ENCODE measurements at places on chromosomes 13 and 19.

DNA sequence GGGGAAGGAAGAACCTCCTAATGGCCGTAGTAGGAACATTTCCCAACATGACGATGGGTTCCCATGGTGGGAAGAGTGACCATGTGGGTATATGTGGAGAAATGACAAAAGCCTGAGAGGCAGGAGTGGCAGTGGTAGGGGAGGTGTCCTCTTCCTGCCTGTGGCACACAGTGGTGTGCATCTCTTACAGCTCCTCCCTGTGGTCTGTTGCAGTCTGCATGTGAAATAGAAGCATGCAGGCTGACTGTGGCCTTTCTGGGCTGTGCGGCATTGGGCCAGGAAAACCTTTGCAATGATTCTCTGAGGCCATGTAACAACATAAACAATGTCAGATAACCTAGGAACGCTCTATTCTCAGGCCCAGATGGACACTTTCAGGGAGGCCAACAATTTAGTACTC is 84.0 kb downstream of the LACC1 start:
- DNase-seq = no peak

DNA sequence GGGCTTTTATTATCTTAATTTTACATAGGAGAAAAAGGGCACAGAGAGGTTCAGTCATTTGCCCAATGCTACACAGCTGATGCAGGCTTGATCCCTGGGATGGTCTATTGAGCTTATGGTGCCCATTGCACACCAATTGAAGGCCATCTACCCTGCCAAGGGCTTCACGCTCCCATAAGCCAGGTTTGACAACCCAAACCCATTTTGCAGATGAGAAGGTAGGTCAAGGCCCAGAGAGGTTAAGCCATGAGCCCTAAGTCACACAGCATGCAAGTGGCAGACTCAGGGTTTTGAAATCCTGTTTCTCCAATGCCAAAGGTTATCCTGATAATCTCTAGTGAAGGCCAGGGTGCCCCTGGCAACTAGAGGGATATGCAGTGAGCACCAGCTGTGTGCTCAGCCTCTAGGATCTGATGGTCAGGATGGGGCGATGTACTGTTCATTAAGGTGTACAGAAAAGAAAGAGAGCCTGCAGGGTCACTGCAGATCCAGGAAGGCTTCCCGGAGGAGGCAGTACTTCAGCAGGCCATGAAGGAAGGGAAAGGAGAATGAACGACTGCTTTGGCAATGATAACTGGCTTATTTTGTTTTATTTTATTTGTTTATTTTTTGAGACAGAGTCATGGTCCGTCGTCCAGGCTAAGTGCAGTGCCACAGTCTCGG is 8.1 kb downstream of the CREB3L3 start:
- no peak for DNase-seq

DNA sequence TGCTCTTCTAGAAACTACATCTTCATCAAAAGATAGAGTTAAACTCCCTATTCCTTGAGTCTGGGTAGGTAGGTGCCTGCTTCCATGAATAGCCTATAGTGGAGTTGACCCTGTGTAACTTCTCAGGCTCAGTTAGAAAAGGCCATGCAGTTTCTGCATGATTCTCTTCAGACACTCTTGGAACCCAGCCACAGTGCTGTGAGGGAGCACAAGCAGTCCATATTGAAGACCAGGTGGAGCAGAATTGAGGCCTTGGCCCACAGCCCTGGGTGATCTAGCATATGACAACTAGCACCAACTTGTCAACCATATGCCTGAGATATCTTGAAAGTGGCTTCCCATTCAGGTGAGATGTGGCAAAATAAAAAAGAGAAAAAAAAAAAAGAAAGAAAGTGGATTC is 10.3 kb upstream of the PAN3 start:
- peak; percentile 86 for DNase-seq

DNA sequence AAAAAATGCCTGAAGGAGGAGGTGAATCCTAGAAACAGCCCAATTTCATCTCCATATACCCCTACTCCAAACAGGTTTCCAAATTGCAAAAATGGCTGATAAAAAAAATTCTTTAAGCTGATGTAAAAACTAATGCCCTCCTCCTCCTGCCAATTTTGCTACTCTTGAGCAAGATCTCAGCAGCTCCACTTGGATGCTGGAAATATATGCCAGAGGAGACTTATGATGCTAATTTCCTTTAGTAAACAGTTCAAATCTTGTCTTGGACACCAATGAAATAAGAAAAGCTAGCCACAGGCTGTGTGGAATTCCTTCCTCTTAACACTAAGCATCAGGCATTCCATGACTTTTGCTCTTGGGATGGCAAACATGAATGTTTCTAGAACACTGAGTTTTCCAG is 67.5 kb downstream of the INSR start:
- DNase-seq = no peak

DNA sequence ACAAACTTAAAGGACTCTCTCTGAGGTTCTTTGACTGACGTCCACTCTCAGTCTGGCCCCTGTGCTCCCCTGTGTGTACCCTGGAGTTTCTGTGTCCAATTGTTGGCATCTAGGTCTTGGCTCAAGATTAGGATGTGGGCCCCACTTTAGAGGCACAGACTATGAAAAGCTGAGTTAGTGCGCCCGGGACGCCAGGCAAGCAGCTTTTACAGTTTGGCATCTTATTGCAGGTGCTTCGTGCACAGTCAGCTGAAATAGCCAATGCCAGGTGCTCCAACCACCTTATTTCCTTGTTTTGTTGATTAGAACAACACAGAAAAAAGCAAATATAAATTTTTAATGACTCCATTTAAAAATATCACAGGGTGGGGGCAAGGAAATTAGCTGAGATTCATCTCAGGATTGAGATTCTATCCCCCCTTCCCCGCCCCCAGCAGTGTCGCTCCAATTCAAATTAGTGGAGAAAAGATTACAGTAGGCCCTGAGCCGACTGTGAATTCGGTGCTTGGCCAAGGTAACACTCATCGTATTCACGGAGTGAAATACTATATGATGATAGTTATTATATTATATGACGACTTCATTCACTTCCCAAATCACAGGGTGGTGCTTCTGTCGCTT is 4.3 kb downstream of the SOX1 start:
- DNase-seq = no peak

- DNase-seq = no peak
Observed at GRCh38 chr13:67520886-67521285, 290.8 kb upstream of the PCDH9 start.

- DNase-seq = no peak
Observed at GRCh38 chr13:67096418-67096817, 133.7 kb downstream of the PCDH9 start.

DNA sequence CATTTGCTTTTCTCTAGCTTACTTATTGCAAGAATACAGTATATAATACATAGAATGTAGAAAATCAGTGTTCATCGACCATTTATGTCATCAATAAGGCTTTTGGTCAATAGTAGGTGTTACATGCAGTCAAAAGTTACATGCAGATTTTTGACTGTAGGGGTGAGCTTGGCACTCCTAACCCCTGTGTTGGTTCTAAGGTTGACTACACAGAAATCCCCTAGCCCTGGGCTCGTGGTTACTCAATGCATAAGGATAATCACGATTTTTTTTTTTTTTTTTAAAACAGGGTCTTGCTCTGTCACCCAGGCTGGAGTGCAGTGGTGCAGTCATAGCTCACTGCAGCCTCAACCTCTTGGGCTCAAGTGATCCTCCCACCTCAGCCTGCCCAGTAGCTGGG is 4.0 kb upstream of the NWD1 start:
- no peak for DNase-seq

DNA sequence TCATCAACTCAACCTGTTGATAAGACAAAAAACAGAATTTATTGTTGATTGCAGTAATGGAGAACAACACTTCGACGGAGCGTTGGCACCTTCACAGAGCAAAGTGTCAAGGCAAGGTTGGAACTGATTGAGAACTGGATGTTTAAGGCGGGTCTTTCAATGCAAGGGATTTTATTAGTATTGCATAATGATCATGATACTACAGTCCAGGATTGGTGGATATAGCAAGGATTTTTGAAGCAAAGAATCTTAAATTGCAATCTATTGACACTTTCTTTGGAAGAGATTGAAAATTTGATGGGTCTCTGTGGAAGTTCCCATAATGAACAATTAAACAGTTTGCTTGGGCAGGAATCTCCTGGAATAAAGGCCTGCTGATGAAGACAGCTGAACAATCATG is 632 bp upstream of the ZNF235 start:
- no peak for DNase-seq

GRCh38 chr19:1787116-1787515 is 25.0 kb downstream of the ATP8B3 start:
- DNase-seq = no peak

GRCh38 chr13:52921194-52921593 is 72.8 kb upstream of the PCDH8 start:
- DNase-seq = no peak

GRCh38 chr19:51407511-51408131 is 9.8 kb downstream of the SIGLEC10 start:
- no peak for DNase-seq

GRCh38 chr19:29858621-29859020 is 46.8 kb downstream of the CCNE1 start:
- no peak for DNase-seq

GRCh38 chr19:39401070-39401548 is 5.5 kb upstream of the ZFP36 start:
- no peak for DNase-seq

DNA sequence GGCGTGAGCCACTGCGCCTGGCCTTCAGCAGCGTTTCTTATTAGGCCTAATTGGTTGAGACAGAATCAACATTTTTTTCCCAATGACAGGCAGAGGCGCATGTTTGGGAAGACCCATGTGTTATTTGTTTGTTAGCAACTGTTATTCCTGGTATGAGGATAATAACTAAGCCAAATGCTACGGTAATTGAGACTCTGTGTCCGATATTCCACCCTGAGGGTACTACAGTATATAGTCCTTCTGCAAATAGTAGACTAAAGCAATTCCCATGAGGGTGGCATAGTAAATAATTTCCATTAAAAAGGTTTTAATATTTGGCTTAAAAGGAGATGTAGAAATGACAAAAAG is 18.4 kb upstream of the CCL25 start:
- DNase-seq = peak; percentile 23

- DNase-seq = no peak
Observed at GRCh38 chr13:110047496-110047895, 259.5 kb downstream of the COL4A1 start.

- no peak for DNase-seq
Observed at GRCh38 chr13:106178816-106179215, 356.6 kb downstream of the EFNB2 start.

DNA sequence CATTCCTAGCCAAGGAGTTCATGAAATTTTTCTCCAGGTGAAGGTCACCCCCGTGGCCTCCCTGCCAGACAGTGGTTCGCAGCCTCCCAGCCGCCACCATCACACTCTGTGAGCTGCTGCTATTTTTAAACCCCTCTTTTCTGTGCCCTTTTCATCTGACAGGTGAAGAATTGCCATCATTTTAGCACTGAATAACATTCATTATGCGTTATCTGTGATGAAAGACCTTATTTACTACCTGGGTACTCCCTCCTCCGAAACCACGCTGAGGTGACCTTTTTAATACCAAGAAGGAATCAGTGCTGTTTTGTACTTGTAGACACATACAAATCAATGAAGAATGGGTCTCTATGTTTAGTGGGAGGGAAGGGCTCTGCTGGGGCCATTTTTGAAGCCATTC is 148.9 kb upstream of the GPR12 start:
- DNase-seq = no peak

DNA sequence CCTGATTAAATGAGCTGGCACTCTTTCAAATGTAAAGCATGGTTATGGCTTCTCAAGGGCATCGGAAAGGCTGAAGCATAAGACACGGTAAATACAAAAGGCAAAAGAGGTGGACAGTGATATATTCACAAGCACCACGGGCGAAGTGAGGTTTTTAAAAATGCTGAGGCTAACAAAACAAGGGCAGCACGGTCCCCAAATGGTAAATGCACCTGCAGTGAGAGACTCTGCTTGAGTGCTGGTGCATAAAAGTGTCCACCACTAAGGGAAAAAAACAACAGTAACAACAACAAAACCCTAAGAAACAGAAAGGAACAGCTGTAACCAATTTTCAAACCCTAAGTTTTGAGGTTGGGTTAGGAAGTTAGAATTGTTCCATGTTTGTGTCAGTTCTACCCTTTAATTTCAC is 234.9 kb downstream of the PCDH9 start:
- no peak for DNase-seq

GRCh38 chr13:32047793-32048192 is 16.2 kb downstream of the FRY start:
- no peak for DNase-seq

DNA sequence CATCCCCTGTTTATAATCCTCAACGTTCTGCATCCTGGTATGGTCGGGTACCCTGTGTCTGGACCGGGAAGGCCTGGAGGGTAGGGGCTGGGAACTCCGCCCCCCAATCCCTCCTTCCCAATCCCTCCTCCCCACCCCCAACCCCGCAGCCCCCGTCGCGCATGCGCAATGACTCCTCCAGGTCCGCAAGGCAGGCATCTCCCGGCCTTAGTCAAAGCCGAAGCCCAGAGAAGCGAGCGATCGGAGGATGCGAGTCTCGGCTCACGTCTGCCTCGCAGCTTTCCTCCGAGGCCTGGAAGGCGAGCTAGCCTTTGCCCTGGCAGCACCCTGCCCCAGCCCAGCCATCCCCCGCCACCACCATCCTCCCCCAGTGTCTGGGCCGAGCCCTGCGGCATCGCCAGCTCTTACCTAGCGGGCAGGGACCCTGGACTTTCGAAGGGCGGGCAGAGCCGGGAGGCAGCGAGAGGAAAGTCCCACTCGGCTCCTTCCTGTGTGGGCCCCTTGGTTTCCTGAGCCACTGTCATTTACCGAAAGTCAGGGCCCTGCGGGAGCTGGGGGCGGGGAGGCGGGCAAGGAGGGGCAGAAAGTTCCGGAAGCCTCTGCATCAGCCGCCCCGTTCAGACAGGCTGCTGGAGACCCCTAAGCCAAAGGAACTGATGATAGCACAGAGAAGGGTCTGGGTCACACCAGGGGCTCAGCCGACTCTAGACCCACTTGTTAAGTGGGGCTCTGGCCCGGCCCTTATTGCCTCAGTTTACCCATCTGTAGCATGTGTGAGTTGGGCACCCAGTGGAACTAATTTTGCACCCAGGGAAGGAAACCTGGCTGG is at the start of gene JAK3:
JAK3 (minus strand) TSS at position 445 of the 829 bp plus-strand sequence. CDS start 3,565 bp downstream, outside the sequence.
- no peak for DNase-seq

GRCh38 chr19:14550201-14550754 is 20.9 kb downstream of the TECR start:
- no peak for DNase-seq

- no peak for DNase-seq
Observed at GRCh38 chr13:107518292-107518691, 697.0 kb downstream of the LIG4 start.

DNA sequence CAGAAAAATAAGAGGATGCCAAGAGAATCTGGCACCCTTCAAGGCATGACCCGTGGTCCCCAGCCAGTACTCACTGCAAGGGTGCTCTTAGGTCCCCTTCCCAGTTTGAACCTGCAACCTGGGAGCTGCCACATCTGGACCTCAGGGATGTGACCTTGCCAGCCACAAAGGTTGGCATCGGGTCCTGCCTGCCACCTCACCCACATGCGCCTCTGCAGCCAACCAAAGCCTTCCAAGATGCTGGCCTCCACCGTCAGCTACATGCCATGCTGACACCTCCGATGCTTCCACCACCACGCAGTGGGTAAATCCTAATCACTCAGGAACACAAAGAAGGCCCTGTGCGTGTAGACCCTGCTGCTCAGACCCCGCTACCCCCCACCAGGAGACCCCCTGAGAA is 35.1 kb downstream of the ELL start:
- DNase-seq = no peak

All from NCI-H1694 treated with DMSO at 0.1 percent for 48 hours (cell line).